ENCODE measurements at places on chromosomes 12 and 14.
A peak's percentile ranks its signal among the peaks of the same experiment; 100 is the strongest.

DNA sequence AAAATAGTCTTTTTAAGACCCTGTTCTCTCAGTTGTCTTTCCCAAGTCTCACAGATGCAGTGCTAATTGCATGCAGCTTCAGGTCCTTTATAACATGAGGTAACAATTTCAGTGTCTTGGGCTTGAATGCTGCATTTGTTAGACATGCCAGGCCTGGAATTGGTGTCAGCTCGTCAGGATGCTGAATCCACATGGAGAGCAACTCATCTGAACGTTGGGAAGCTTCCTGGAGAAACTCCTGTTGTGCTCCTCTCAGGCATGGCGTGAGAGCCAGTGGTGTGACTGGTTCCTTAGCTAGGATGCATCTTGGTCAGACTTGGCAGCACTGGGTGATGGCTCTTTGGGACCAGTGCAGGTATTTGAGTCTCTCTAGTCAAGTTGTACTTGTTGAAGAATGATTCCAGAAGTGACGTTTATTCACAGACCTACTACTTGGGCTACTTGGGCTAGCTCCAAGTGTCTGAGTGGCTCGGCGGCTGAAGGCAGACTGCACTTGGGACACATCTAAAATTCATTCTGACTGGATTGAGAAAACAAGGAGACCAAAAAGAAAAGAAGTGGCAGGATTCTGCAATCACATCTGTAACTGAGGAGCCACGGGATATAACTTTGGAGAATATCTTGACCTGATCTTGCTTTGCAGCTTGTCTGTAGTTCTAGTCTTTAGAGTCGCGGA lies 134.8 kb upstream of the ARHGAP5 start:
- DNase-seq: no peak

DNA sequence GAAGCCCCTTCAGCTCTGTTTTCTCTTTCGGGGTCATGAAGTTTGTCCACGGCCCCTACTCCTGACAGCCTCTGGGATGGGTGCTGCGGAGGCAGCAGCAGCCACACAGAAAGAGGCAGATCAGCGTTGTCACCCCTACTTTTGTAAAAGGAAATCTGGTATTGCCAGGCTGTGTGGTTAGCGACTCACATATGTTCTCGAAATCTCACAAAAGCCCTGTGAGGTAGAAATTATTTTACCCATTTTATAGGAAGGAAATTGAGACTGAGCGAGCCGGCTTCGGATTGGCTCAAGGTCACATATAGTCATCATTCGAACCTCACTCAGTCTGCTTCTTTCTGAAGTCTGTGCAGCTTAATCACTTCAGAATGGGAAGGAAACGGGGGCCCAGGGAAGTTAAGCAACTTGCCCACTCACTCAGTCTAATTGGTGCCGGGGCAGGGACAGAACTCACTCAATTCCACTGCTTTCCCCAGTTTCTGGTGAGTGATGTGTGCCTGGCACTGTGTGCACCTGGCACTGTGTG lies 1.1 kb upstream of the CKAP4 start:
- DNase-seq: no peak

- no peak for DNase-seq
Measured at GRCh38 chr12:5461966-5462365, 30.1 kb downstream of the NTF3 start.

- DNase-seq: peak; percentile 28
Measured at GRCh38 chr14:81062816-81063215, 107.4 kb downstream of the TSHR start.

GRCh38 chr12:107144441-107144840 lies 51.1 kb upstream of the CRY1 start:
- no peak for DNase-seq
